ENCODE measurements at places on chromosomes 4 and X.
A peak's percentile ranks its signal among the peaks of the same experiment; 100 is the strongest.

- DNase-seq, result no peak
Measured at GRCh38 chr4:180641495-180641894, 1601.7 kb upstream of the TENM3 start.

DNA sequence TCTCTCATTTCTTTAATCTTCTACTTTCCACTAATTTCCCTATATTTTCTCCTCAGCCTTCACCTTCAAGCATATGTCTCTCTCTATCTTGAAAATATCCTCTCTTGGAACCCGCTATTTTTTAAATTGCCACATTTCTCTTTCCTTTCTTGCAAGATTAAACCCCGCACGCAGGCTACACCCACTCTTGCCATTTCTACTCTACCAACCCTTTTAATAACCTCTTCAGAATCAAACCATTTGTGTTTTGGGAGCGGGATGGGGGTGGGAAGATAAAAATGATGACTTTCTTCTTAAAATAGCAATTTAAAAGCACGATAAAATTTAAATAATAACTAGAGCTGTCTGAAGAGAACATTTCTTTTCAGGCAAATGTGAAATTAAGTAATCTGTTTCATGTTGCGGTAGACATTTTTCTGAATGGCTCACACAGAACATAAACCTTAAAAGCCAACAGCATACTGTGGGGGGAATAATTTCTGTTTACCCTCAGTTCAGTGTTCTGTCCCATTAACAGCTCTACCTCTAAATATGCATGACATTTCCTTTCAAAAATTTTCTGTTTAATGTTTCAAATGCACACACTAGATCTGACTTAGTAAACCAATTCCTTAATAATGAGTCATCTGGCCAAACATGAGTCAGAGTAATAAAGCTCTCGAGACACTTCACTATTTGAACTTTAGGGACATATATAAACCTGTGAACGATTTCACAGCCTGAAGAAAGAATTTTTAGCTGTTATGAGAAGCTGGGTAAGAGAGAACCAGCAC, 20.5 kb downstream of the ARSJ start:
- DNase-seq, result no peak

DNA sequence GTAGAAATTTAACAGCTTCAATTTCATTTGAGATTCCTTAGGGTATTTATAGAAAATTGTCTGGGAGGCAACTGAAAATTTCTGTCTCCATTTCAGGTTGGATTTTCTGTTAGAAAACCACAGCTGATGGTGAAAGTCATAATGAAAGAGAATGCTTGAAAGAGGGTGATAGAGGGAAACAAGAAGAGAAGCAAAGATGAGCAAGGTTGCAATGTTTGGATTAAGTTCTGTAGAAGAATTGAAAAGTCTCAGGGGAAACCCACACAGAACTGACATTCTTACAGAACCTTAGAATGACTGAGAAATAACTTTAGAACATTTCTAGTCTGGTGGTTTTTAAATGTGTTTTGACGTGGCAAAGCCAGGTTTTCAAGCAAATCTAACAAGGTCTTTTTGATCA, 14.7 kb downstream of the GBA3 start:
- peak; percentile 13 for DNase-seq

DNA sequence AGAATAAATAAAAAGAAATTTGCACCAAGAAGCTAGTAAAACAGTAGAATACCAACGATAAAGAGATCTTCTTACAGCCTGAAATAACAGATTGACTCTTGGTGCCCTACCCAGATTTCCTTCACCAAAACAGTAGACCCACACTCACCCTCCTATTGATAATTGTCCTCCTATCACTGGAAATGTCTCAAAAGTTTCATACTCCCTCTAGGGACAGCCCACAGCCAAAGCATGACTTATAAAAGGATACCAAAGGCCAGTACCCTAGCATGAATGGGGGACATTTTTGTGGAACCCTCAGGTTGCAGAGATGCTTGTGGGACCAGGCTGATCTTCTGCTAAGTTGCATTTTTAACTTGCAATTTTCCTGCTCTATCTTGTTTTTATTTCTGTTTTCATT, 104.1 kb downstream of the INPP4B start:
- DNase-seq, result no peak

- no peak for DNase-seq
Measured at GRCh38 chr4:10577018-10577417, 107.5 kb downstream of the CLNK start.

GRCh38 chrX:7117587-7117986, 29.9 kb upstream of the STS start:
- DNase-seq, result no peak

GRCh38 chr4:175789647-175790046, 22.4 kb downstream of the GPM6A start:
- no peak for DNase-seq

DNA sequence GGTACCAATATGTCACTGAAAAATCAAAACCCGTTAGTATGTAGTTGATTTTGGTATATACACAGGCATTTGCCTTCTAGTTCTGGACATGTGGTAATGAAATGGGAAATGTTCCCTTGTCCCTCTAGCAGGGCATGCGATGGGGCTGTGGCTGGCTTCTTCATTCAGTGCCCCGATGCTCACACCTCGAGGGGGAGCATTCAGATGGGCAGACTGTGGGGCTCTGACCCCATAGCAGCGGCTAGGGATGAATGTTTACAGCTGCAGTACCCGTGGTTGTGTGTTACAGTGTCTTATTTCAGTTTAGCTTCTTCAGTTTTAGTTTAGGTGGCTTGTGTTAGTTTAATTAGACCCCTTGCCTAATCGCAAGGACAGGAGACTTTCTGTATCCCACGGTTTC, 1741.0 kb upstream of the PCDH10 start:
- no peak for DNase-seq

- no peak for DNase-seq
Measured at GRCh38 chr4:79223993-79224776, 101.7 kb downstream of the NAA11 start.

- no peak for DNase-seq
Measured at GRCh38 chrX:116596010-116596409, 133.2 kb upstream of the CT83 start.

DNA sequence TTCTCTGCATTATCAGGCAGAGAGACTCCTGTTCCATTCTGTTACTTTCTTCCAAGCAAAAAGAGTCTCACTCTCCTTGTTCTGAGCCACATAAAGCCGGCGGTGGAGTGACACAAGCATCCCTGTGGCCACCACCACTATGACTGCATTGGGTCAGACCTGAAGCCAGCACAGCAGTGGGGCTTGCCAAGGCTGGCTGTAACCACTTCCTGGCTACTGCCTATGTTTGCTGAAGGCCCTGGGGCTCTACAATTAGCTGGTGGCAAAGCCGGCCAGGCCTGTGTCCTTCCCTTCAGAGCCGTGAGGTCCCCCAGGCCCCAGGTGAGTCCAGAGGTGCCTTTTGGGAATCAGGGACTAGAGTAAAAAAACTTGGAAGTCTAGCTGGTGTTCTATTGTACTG, 31.8 kb downstream of the PLAC8 start:
- DNase-seq, result no peak

- DNase-seq, result no peak
Measured at GRCh38 chrX:153523269-153523668, 5.8 kb downstream of the ATP2B3 start.

- DNase-seq, result no peak
Measured at GRCh38 chrX:133745349-133745748, 240.0 kb downstream of the GPC3 start.

DNA sequence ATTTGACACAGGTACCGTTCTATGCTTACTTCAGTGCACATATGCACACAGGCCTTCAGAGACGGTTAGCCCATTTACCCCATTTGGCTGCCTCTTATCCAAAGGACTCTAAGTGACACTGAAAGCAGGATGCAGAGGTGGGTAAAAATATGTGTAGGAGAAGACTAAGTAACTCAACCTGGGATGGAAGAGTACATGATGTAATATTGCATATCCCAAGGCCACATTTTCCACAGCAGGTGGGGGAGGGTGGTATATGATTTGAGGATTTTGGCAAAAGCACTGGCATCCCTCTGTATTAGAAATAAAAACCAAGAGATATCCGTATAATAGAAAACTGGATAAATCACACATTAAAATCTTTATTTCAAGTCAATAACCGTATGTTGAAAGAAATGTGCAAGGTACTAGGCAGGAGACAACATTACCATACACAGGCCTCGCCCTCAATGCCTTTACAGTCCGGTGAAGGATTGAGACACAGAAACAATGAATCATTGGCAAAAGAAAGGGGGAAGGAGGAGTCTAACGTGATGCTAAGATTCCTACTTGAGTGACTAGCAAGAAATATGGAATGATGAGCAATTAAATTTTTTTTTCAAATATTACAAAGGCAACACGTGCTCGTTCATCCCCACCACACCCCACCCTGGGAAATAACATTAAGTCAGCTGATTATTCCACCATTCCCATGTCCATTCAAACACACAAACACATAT, 161.0 kb upstream of the RASGEF1B start:
- DNase-seq, result no peak
